ENCODE measurements at places on chromosomes 16 and 17.

DNA sequence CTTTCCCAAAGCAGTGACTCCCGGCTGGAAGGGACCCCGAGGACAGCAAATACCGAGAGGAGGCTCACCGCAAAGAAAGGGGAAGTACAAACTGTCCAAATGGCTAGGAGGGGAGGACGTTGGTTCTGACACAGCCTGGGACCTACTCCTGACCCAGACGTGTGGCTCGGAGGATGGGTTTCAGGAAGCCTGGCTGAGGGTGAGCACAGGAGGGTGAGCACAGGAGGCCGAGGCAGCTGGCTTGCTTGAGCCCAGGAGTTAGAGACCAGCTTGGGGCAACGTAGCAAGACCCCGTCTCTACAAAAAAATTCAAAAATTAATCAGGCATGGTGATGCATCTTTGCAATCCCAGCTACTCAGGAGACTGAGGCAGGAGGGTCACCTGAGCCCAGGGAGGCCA is 83.2 kb downstream of the C16orf78 start:
- peak; percentile 3 for DNase-seq

GRCh38 chr17:489758-490329 is 137.2 kb upstream of the RPH3AL start:
- peak; percentile 90 for DNase-seq

DNA sequence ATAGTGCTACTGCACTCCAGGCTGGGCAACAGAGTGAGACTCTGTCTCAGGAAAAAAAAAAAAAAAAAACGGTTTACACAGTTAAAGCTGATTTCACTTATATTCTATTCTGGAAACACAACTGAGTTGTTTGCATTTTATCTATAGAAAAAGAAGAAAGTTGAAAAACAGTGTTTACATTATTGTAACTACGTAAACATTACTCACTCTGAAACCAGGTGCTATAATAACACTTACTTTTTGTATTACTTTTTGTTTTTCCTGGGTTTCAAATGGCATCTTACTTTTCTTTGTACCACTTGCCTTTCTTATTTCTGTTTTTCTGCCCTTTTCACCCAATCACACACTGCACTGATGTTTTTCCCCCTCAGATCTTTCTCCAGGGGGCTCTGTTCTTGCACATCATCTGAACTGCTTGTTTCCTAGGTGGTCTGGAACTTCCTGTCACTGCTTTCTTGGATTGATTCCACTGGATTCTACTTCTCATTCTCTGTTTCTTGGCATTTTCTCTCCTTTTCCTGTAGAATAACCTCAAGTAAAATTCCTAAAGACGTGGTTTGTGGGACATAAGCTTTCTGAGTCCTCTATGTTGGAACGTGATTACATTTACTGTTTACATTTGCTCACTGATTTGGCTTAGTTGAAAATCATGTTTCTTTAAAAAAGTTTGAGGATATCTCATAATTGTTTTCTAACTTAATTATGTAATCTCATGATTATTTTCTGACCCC is 142.1 kb downstream of the HS3ST3B1 start:
- DNase-seq, result no peak

DNA sequence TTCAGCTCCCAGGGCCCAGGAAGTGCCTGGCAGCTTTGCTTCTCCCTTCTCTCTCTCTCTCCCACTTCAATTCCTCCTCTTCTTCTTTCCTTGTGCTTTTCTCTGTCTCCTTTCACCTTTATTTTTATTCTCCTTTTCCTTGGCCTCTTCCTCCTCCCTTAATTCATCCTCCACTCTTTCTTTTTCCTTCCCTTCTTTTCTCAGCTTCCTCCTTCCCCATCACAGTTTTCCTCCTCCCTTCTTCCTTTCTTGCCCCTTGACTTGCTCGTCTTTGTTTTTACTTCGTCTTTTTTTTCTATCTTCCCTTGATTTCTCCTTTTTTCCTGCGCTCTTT is 99.4 kb upstream of the LHX1 start:
- no peak for DNase-seq

GRCh38 chr16:9526791-9527190 is 435.3 kb downstream of the HAPSTR1 start:
- DNase-seq, result no peak

- no peak for DNase-seq
These were observed 2.1 kb downstream of the CPD start for GRCh38 chr17:30380643-30381339.

DNA sequence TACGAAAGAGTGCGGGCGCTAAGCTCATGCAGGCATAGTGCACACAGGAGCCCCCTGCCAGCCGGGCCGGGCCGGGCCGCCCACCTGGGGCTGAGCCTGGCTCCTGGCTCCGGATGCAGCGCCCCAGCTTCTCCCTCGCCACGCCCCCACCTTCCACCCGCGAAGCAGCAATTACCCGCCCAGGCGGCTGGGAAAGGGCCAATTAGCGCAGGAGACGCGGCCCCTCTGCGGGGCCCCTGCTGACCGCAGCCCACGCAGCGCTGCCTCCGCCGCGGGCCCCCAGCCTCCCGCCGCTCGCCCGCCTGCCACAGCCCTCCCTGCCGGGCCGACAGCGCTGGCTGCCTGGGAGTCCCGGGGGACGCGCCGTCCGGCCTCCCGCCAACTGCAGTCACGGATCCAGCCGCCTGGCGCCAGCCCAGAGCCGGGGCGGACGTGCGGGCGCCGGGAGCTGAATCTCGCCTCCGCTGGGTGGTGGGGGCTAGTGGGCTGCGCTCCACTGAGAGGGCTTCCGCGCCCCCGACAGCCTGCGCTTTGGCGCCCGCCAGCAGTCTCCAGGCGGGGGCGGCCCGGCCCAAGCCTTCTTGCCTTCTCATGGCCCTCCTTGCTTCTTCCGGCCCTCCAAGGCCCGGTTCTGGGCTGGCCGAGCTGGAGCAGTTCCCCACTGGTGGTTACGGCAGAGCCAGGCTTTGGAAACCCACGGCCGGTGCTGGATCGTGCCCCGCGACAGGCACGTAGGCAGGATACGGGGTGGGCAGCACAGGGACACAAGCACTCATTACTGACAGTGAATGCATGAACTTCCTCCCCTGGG is 14.9 kb upstream of the CBFB start:
- peak; percentile 82 for DNase-seq

DNA sequence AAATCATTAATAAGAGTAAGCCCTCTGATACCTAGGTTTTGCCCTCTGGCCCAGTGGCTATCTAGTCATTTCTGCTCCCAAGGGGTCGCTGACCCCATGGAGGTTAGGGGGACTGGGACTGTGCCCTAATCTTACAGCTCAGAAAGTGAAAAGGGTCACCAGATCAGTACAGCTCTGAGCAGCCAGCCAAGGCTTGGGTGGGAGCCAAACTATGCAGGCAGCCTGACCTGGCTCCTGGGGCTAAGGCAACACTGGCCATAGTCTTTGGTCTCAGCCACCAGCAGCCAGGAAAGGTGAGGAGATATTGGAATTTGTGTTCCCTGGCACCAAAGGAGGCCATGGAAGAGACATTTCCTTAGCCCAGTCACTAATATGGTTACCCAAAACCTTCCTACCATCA is 67.6 kb downstream of the ASIC2 start:
- no peak for DNase-seq

- peak; percentile 19 for DNase-seq
These were observed 599 bp downstream of the TOP3A start for GRCh38 chr17:18314059-18314730.

GRCh38 chr16:89536886-89537548 is 23.5 kb upstream of the RPL13 start:
- DNase-seq, result no peak

DNA sequence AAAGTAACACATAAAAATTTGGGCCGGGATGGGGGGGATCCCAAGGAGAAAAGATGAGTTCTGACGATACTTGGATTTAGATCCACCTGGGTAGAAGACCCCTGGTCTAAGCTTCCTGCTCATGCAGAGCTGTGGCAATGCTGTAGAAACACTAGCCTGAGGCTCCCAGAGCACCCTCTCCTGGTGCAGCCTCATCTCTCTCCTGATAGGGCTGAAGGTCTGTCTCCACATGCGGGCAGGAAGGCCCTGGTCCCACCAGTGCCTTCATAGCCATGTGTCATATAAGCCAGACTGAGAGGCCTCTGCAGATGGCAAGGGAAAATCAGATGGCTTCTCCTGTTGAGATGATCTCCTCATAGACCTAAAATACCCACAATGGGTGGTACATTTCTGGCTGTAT is 518.0 kb upstream of the ZFHX3 start:
- no peak for DNase-seq

- DNase-seq, result no peak
These were observed 1.4 kb upstream of the SLC25A10 start for GRCh38 chr17:81710514-81711308.

DNA sequence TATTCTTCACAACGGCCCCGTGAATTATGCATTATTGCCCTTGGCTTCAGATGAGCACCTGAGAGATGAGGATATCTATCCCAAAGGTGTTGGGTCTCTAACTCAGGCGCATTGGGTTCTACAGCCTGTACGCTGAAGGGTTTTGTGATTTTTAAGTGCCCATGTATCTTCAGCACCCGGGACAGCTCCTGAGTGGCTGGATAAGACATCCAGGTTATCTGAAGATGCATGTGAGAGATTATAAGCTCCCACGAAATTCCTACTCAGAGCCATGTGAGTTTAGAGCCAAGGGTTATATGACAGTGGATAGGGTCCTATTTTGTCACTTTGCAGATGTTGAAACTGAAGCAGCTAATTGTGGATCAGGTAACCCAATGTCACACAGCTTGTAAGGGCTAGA is 612.3 kb upstream of the EEF2KMT start:
- DNase-seq, result peak; percentile 52

DNA sequence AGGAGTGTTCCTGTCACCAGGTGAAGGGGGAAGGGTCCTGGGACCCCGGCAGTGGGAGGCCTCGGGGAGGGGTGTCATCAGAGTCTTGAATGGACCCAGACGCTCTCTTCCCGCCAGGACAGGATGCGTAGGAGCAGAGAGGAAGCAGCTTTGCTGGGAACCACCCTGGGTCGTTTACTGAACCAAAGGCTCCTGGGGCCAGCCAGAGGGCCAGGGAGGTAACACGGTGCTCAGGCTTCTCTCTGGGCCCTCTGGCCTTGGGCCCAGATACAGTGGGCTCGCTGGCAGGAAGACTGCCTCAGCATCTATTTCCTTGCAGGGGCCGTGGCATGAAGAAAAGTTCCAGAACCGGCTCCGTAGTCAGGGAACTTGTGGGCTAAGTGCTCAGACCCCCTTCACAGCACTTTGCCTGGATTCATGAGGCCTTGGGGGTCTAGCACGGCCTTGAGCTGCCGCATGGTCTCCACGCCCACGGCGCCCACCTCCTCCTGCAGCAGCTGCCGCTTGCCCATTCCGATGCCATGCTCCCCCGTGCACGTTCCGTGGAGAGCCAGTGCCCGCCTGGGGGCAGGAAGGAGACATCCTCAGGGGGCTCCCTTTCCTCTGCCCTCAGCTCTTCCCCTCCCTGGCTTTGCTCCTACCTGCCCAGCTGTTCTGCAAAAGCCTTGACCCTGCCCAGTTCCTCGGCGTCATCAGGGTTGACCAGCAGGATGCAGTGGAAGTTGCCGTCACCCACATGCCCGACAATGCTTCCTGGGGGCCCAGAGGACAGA is 4.4 kb downstream of the LDHD start:
- DNase-seq, result no peak

- DNase-seq, result no peak
These were observed 4.5 kb downstream of the ABCA8 start for GRCh38 chr17:68950725-68951124.

- no peak for DNase-seq
These were observed 5.3 kb downstream of the IGFALS start for GRCh38 chr16:1788095-1788707.

All from DND-41 (cell line).